ENCODE measurements at places on chromosomes 1 and 21.
A peak's percentile ranks its signal among the peaks of the same experiment; 100 is the strongest.

- no peak for DNase-seq
Measured at GRCh38 chr1:60620087-60620486, 462.3 kb upstream of the NFIA start.

DNA sequence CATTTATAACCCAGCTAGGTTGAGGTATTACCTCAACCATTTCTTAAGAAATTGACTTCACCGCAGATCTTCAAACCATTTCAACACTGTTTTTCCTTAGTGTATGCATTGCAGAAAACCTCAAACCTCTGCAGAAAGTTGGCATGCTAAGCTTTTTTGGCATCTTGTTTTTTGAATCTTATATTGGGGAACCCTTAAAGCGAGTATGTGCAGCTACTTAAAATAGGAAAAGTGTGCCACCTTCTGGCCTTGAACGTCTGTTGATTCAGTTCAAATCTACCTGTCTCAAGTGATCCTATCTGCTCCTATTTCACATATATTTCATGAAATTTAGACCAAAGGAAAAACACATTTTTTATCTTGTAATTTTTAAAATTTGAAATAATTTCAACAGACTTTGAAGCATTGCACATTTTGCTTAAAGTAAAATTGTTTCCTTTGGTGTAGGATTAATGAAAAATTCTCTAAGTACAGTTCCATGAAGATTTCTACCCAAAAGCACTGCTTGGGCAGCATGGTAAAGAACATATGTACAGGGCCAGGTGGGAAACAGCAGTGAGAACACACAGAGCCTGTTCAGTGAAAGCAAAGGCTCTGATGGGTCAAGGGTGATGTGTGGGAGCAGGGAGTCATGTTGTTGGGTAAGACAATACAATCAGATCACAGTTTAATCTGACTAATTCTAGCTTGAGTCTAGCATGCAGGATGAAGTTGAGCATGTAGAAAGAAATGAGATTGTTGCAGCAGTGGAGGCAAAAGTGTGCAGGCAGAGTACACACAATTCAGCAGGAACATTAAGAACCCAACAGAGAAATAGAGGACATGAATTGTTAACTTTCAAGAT, 17.2 kb downstream of the HENMT1 start:
- DNase-seq, result peak; percentile 52

- DNase-seq, result peak; percentile 74
Measured at GRCh38 chr1:15501208-15502032, 22.6 kb downstream of the CASP9 start.

DNA sequence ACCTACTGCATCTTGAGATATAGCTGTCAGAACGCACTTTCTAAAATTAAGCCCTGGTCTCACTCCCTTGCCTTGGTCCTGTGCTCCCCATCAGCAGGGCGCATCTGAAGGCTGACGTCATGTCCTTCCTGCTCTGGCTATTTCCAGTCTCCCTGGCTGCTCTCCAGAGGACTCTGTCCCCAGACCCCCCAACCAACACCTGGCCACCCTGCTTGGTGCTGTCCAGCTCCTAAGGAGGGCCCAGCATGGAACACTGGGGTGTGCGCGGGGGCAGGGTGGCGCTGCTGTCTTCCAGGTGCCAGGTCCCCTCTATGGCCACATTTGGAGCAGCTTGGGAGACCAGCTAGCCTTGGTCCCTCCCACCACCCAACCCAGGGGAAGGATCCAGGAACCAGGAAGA, 8.3 kb downstream of the TNNT2 start:
- no peak for DNase-seq

DNA sequence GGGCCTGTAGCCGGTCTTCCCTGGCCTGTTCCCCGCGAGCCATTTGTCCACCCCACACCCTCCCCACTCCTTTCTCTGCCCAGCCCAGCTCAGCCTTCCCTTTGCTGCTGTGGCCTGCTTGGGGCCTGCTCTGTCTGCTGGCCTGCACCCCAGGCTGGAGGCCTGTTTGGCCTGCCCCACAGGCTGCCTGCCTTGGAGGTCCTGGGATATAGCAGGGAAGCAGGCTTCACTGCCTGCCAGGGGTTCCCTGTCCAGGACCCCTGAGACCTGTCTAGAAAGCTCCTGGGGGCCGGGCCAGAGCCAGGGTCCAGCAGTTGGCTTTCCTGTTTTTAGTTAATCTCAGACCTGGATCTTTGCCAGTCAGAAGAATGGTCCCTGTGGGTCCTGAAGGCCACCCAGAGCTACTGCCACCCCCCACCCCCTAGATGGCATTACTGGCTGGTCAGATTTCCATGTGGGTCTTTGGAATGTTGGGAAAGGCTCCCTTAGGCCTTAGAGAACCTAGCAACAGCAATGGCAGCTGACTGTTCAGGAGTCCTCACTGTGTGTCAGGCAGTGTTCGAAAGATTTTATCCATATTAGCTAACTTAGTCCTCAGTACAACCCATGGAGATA, 7.7 kb downstream of the ZNF362 start:
- DNase-seq, result no peak

DNA sequence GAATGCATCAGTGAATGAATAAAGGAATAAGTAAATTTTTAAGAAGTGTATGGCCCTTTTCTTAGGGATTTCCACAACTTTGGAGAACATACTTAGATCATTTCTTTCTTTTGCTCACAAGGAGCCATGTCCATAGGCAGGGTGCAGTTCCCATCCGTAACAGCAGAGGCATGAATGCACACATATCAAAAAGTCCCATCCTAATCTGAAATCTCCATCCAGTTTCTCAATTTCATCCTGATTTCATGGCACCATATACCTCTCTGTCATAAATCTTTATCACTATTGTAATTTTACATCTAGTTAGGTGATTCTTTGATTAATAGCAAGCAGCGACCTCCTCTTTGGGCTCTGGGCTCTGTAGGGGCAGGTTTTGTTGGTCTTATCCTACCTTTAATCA, 359.2 kb downstream of the RRAGC start:
- no peak for DNase-seq

GRCh38 chr1:19283891-19284290, 4.7 kb downstream of the AKR7A3 start:
- no peak for DNase-seq

DNA sequence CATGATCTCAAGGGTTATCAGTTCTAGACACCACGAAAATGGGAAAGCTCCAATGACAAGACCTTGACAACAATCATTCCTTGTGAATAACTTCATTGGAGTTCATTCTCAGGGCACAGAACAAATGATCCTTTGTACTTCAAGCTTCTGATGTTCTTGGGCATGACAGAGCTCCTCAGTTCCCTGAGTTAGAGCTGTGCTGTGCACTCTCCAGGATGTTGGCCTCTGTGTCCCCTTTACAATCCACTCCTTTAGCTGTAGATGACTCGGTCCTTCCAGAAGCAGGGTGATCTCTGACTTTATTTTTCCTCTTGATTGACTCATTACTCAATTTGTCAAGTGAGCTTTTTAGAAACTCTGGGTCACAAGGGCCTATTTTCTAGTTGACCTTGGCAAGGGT, 3.9 kb upstream of the FAM78B start:
- DNase-seq, result no peak

DNA sequence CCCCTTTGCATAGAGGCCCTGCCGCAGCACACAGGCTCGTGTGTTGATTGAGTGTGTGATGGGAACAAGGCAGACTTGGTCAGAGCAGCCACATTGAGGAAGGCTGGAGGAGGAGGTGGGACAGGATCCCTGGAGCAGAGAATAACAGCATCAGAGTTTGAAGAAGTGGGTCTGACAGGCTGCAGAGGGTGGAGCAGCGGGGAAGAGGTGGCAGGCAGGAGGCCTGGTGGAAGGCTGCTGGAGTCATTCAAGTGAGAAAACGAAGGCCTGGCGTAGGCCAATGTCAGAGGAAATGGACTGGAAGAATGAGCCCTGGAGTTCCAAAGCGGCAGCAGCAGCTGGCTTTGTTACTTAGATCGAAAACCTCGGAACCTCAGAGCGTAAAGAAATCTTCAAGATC, 115.0 kb upstream of the GRIK3 start:
- no peak for DNase-seq

GRCh38 chr1:203038891-203039608, 12.8 kb downstream of the PPFIA4 start:
- peak; percentile 81 for DNase-seq

GRCh38 chr1:151849126-151849525, 4.4 kb downstream of the THEM5 start:
- no peak for DNase-seq

DNA sequence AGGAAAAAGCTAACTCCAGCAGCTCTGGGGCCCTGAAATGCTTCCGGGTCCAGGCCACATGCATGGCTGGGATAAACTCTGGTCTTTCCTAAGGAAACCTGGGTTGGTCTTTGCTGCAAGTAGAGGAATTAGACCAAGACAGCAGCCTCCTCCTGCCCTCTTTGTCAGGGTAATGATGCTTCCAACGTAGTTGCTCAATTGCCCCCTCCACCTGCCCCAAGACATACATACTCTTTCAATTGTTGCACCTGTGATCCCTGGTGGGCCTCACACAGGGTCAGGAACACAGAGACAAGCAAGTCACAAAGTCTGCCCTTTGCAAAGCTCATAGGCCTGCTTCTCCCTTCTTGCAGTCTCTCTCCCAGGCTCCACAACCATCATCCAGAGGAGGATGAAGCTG, 41.9 kb upstream of the GRIK3 start:
- DNase-seq, result no peak

DNA sequence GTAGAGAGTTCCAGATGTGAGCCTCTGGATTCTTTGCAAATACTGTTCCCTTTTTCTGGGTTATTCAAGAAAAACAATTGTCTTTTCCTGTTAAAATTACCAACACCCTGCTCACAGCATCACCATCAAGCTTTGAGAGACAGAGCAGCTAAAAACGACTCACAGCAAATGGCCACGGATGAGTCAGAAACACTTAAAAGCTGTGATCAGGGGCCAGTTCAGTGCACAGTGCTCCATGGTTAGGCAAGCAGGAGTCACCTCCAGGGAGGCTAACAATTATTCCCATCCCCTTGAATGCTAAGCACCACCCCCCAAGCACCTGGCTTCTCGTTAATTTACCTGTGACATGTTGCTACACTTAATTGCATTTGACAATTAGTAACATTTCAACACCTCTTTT, 128.4 kb upstream of the CAMK1G start:
- no peak for DNase-seq

DNA sequence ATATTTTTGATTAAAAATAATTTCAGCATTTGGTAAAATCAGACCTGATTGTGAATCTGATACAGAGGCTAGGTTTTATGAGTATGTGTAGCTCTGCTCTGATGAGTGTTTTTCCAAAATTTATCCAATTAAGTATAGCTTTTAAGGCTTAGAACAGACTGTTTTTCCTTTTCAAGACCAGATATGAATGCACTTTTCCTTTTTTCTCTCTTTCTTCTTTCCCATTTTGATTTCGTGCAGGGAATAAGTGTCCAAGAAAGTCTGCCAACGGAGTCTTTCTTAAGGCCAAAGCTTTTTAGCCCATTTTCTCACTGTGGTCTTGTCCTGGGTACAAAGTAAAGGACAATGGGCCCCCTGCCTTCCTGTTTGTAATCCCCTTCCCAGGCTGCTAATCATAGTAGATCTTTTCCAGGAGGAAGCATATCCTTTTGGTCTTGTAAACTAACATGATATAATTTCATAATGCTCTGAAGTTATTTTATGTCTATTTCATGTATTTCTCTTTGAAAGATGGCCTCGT, 2.9 kb downstream of the KIF1B start:
- DNase-seq, result no peak

DNA sequence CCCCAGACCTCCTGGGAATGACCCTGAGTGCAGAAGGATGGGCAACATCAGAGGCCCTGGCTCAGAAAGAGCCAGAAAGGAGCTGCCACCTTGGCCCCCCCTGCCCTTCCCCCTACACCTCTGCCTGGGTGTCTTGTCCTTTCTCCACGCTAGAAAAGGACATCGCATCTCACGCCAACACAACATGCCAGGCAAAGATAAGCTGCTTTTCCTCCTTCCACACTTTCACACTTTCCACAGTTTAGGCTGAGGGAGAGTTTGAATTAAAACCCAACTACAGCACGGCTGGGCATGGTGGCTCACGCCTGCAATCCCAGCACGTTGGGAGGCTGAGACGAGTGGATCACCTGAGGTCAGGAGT, 109.5 kb downstream of the SPSB1 start:
- no peak for DNase-seq

DNA sequence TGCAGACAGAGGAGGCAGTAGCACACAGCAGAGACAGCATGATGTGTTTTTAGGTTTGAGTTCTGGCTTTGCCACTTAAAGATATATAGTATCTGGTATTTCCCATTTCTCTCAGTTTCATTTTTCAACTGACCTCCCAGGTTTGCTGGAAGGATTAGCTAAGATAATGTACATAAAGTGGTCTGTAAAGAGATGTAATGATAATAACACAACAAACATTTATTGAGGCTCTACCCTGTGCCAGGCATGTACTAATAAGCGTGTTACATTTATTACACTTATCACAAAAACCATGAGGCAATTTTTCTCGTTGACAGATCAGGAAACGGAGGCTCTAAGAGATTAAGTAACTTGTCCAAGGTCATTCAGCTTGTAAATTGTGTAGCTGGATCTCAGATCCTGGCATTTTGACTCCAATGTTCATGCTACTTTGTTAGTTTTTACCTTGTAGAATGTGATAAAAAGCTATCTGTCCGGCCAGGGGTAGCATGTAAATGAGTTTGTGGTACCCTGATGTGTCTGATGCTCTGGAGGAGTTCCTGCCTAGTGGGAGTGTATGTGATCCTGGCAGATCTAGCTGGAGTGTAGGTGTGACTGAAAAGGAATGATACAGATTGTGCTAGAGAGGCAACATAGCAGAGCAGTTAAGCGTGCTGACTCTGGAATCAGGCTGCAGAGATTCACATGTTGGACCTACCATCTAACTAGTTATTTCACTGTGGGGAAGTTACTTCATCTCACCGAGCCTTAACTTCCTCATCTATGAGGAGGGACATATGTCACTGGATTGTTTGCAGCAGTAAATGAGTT, 146.6 kb downstream of the VPS13D start:
- DNase-seq, result no peak

GRCh38 chr1:31805318-31805717, 10.5 kb downstream of the SPOCD1 start:
- no peak for DNase-seq

GRCh38 chr1:226454349-226454748, 46.5 kb upstream of the PARP1 start:
- no peak for DNase-seq
